ENCODE measurements at places on chromosomes 2 and 18.

DNA sequence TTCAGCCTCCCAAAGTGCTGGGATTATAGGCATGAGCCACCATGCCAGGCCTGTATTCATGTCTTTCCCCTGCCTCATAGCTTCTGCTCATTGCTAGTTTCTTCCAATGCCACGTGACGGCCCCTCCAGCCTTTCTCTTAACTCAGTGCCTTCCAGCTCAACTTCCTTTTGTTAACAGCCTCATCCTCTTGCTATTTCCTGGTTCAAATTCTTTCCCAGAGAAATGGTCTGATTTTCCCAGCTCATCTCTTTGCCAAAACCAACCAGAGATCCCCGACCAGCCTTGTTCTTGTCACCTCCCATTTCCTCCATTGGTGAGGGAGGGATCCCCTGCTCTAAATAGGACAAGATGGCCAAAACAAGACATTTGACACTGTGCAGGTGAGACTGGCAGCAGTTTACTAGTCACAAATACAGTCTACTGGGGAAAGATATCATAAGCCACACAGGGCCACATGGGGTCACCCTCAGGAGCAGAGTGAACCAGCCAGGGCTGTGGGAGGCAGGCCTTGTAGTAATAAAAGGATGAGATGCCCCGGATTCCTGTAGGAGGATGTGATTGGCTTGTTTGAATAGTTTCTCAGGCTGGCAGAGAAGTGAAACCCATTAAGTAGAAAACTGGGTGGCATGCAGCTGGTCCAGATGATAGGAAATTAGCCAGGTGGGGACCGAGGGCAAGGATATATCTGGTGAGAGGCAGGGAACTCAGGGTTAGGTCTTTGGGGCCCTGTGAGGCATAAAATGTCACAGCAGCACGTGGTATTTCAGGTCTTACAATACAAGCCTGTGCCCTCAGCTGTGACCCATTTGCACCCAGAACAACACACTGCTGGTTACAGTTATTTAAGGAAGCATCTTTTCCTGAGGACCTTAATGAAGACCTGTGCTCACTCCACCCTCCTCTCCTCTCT is 6.4 kb downstream of the CD207 start:
- H3K36me3 ChIP-seq, result no peaks in the 10 kb centered on the region
- DNase-seq, result no peak
- H3K27ac ChIP-seq, result no peak overlapping the region
- H3K4me3 ChIP-seq, result no peak overlapping the region
- no peaks in the 10 kb centered on the region for H3K27me3 ChIP-seq

DNA sequence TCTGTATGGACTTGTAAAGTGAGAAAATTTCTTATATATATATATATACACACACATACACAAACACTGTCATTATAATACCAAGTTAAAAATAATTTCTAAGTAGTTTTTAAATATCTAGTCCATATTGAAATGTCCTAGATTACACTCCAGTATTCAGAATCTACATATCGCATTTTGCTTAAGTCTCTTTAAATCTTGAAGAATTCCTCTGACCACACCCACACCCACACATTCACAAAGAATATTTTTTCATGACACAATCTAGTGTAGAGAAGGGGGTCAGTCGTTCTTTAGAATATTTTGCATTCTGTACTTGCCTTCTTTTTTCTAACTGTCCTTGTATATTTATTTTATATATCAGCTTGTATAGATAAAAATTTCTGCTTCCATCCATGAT is 509.7 kb downstream of the CCDC85A start:
- H3K4me1 ChIP-seq, result no peaks in the 10 kb centered on the region
- no peak overlapping the region for H3K4me3 ChIP-seq
- H3K27me3 ChIP-seq, result no peaks in the 10 kb centered on the region
- no peaks in the 10 kb centered on the region for H3K36me3 ChIP-seq
- no peak for DNase-seq

DNA sequence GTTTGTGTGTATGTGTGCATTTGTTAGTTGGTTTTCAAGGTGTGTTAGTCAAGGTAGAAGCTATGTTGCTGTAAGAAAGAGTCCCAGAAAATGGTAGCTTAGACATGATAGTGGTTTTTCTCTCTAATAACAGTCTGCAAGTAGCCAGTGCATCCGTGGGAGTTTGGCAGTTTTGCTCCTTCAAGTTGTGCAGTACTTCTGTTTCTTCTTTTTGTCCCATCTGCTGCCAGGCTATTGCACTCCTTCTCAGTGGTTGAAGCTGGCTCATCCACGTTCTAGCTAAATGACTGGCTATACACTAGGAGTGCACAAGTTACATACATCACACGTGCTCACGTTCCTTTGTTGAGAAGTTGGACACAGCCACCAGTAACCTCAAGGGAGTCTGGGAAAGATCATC is 134.7 kb downstream of the ASXL3 start:
- no peaks in the 10 kb centered on the region for H3K27me3 ChIP-seq
- DNase-seq, result no peak
- no peak overlapping the region for H3K27ac ChIP-seq
- no peak overlapping the region for H3K4me3 ChIP-seq

DNA sequence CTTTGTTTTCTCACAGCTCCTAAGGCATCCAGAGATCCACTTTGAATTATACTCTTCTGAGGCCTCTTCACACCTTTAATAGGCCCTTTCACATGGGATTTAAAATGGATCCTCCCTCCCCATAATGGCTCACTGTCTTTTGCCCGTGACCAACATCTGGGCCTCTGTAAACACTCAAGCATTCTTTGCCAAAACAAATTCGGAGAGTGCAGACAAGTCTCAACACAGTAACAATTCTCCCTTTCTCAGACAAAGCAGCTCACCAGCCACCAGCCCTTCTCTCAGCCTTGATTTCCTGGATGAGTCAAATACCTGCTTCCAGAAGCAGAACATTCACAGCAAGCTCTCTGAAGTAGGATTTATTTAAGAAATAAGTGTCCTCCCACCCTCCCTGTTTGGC is 14.0 kb upstream of the IMP4 start:
- no peak overlapping the region for H3K27ac ChIP-seq
- no peaks in the 10 kb centered on the region for H3K36me3 ChIP-seq
- H3K4me3 ChIP-seq, result no peak overlapping the region
- no peaks in the 10 kb centered on the region for H3K4me1 ChIP-seq

GRCh38 chr2:25582077-25582830 is 91.1 kb downstream of the DTNB start:
- H3K4me3 ChIP-seq, result no peak overlapping the region
- no peak overlapping the region for H3K27ac ChIP-seq
- no peak for DNase-seq
- no peaks in the 10 kb centered on the region for H3K36me3 ChIP-seq
- peaks cover 14% of the 10 kb centered on the region for H3K4me1 ChIP-seq
- no peaks in the 10 kb centered on the region for H3K27me3 ChIP-seq

DNA sequence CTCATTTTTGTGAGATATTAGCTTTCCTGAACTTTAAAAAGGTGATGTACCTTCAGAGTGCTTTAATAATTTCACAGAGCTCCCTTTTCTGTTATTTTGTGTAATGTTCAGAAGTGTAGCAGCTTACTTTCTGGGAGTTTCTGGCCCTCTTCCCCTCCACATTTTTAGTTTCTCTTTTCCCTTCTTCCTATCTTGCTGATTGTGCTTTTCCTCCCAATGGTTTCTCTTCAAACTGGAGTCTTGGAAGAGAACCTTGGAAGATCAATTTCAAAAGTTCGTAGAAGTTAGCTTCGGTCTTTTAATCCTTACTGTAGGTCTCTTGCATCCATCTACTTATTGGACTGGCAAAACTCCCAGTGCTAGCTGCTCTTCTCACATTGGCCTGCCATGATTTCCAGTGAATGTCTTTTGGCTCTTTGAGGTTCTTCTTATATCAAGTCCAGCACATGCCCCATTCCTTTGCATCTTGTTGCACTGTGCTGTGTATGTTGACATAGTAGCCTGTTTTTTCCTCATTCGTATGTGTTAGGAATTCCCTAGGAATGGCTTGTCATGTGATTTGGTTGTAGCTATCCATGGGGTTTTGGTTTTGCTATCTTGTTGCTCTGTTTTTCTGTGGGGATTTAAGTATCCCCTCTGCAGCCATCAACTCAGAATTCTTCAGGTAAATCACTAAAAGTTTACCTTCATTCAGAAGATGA is 7.8 kb downstream of the CCNT2 start:
- H3K36me3 ChIP-seq, result no peaks in the 10 kb centered on the region
- DNase-seq, result no peak
- no peaks in the 10 kb centered on the region for H3K27me3 ChIP-seq
- H3K27ac ChIP-seq, result no peak overlapping the region
- H3K4me3 ChIP-seq, result no peak overlapping the region

DNA sequence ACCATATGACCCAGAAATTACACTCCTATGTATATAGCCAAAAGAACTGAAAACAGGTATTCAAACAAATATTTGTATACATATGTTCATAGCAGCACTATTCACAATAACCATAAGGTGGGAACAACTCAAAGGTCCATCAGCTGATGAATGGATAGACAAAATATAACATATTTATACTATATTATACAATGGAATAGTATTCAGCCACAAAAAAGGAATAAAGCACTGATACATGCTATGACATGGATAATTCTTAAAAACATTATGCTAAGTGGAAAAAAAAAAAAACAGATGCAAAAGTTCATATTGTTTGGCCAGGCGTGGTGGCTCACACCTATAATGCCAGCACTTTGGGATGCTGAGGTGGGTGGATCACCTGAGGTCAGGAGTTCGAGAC is 52.0 kb downstream of the SLC25A12 start:
- DNase-seq, result no peak
- H3K4me1 ChIP-seq, result peaks cover 10% of the 10 kb centered on the region
- no peaks in the 10 kb centered on the region for H3K27me3 ChIP-seq
- H3K4me3 ChIP-seq, result no peak overlapping the region
- H3K27ac ChIP-seq, result no peak overlapping the region

- DNase-seq, result no peak
- H3K27ac ChIP-seq, result no peak overlapping the region
- no peaks in the 10 kb centered on the region for H3K27me3 ChIP-seq
- peaks cover 20% of the 10 kb centered on the region for H3K4me1 ChIP-seq
- peaks cover 12% of the 10 kb centered on the region for H3K36me3 ChIP-seq
- H3K4me3 ChIP-seq, result no peak overlapping the region
Measured at GRCh38 chr2:74462054-74462785, 3.0 kb downstream of the MOGS start.

- no peak overlapping the region for H3K4me3 ChIP-seq
- DNase-seq, result no peak
- H3K36me3 ChIP-seq, result no peaks in the 10 kb centered on the region
- H3K27ac ChIP-seq, result no peak overlapping the region
- H3K4me1 ChIP-seq, result peaks cover 13% of the 10 kb centered on the region
- H3K27me3 ChIP-seq, result no peaks in the 10 kb centered on the region
Measured at GRCh38 chr2:159760326-159760725, 37.7 kb downstream of the CD302 start.

DNA sequence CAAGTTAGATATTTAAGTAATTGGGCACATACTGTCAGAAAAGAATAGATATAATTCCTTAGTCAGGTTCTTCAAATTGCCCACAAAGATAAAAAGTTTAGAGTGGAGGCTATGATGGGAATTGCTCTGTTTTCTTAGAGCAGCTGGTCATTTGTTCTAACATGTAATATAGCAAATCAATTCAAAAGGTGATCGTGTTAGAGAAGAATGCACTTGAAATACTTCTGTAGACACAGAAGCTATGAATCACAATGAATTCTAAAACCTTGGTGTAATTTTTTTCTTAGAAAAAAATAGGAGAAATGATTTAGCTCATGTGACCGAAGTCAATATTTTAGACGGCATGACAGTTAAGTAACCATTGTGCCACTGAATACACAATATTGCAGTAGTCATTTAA is 918.1 kb upstream of the LRATD1 start:
- no peaks in the 10 kb centered on the region for H3K36me3 ChIP-seq
- no peak overlapping the region for H3K27ac ChIP-seq
- no peak for DNase-seq
- H3K4me3 ChIP-seq, result no peak overlapping the region
- H3K4me1 ChIP-seq, result no peaks in the 10 kb centered on the region
- H3K27me3 ChIP-seq, result no peaks in the 10 kb centered on the region

DNA sequence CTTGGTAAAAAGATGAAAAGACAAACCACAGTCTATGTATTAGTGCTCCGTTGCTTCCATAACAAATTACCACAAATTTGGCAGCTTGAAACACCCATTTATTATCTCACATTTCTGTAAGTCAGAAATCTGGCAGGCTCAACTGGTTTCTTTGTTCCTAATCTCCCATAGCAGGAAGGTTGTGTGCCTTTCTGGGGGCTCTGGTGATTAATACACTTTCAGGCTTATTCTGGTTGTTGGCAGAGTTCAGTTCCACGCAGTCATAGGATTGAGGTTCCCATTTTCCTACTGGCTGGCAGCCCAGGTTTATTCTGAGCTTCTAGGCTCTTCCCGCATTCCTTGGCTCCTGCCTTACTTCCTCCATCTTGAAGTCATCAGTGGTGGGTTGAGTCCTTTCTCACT is 189.3 kb downstream of the ANAPC1 start:
- H3K27ac ChIP-seq, result no peak overlapping the region
- peaks cover 7% of the 10 kb centered on the region for H3K4me1 ChIP-seq
- no peaks in the 10 kb centered on the region for H3K27me3 ChIP-seq
- no peaks in the 10 kb centered on the region for H3K36me3 ChIP-seq
- DNase-seq, result no peak
- no peak overlapping the region for H3K4me3 ChIP-seq

DNA sequence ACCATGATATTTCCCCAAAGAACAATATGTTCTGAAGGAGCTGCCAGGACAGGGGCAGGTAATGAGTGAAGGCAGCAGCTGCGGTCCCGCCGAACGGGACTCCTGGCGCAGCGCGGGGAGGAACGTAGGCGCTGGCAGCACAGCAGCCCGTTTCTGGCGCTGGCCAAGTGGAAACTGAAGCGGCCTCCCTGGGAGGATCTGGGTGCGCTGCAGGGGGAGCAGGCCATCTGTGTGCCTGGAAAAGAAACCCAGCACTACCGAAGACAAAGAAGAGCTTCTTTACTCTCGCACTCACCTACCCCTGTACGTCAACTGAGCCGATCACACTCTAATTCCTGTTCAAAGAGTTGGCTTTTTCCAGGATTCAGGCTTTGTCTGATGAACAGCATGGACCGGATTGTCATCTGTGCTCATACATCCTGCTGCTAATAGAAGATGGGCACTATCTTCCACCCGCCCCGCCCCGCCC is 11.8 kb downstream of the G6PC2 start:
- peak; percentile 66 for DNase-seq
- H3K36me3 ChIP-seq, result no peaks in the 10 kb centered on the region
- H3K4me1 ChIP-seq, result no peaks in the 10 kb centered on the region
- H3K4me3 ChIP-seq, result no peak overlapping the region

DNA sequence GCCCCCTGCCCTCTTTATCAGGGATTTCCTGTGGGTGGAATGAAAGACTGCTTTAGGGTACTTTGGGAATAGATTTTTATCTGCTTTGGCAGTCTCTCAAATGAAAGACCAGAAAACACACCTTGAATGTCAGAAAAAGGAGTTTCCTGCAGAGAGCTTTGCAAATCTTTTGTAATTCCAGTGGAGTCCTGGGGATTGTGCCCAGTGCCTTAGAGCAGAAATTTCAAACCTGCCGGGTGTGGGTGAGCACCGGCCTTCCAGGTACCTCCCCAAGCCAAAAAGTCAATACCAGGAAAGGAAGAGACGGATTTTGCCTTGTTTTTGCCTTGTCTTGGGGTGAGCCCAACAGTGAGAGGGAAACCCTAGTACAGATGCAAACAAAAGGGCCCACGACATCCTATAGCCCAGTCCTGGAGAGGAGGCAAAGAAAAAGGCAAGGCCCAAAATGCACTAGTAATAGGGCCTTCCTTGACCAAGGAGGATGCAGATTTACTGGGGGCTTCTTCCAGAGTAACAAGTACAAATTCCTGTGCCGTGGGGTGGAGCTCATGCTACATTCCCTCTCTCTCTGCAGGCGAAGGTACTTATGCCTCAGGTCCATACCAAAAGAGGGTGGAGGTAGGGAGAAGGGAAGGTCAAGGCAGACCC is 36.4 kb downstream of the FOXI3 start:
- H3K4me1 ChIP-seq, result no peaks in the 10 kb centered on the region
- no peak overlapping the region for H3K4me3 ChIP-seq
- no peak for DNase-seq
- H3K27ac ChIP-seq, result no peak overlapping the region
- H3K27me3 ChIP-seq, result no peaks in the 10 kb centered on the region
